Stimulated activated CD4-positive, alpha-beta T cell treated with anti-CD3 and anti-CD28 coated beads, Interleukin-1b, Interleukin-23, amount 100 ng/mL, for 1 hour (primary cell): ENCODE measurements at places on chromosomes 4 and X.

GRCh38 chr4:42149004-42149403 is 3.5 kb downstream of the BEND4 start:
- DNase-seq = no peak

- no peak for DNase-seq
These were observed 74.0 kb upstream of the BCOR start for GRCh38 chrX:40171513-40172400.

DNA sequence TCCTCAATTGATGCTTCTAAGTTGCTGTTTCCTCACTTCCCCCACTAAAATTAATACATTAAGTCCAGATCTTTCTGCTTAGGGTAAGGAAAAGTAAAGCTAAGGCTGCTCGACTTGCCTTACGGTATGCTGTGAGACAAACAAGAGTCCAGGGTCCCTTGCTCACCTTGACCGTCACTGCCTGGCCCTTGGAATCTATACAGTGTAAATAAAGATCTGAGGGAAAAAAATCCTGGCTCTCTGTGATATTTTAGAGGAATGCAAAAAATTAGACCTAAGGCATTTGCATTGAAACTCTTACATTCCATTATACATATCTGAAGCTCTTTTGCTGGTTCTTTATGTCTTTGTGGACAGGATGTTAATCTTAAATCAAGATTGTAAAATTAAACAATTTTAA is 129.6 kb upstream of the HCCS start:
- no peak for DNase-seq

DNA sequence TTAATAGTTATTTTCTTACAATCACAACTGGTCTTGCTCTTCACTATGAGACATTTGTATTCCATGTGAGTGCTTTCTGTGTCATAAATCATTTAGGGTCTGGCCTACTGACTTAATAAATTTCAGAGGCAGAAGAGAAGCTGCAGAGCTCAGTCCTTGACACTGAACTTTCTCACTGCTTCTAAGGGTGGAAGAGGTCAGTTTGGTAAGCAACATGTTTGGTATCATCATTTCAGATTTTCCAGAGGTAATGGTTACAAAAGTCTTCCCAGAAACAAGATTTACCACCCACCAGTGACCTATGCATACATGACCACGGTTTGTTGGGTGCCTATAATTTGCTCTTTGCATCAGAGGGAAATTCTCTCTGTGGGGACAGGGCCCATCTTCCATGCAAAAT is 148.6 kb downstream of the NR3C2 start:
- DNase-seq = no peak

- no peak for DNase-seq
These were observed 82.2 kb upstream of the PRPS2 start for GRCh38 chrX:12709047-12709446.

DNA sequence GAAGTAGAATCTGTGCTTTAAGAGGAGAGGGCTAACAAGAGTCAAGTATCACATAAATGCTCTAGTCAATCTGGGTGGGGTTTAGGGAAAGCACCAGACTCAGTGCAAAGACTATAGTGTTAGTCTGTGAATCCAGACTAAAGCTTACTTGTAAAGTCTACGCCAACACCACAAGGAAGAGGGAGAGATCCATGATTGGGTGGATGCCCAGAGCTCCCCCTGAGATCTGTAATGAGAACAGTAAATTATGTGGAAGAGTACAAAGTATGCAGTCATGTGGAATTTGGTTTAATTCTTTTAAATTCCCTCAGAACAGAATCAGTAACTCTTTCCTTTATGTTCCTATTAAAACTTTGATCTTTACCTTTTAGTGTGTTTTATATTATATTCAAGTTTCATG is 354.7 kb upstream of the SPANXN4 start:
- DNase-seq = no peak

- DNase-seq = no peak
These were observed 185.9 kb downstream of the CFAP299 start for GRCh38 chr4:80521438-80521837.

DNA sequence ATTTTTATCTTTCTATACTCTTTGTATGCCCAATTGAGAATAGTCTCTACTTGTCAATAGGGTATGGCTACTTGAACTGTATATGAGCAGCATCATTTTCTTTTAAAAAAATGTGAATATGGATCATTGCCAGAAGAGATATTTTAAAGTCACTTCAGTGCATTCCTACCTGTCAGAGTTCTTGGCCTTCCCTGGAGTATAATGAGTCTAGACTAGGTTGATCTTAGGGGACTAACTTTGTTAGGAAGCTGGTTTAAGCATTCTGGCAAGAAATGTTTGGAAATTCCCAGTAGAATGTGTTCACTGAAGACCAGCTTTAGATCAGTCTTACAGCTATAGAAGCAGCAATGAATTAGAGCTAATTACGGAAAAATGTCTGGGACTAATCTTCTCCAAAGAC is 178.2 kb downstream of the FAT4 start:
- DNase-seq = no peak

GRCh38 chrX:94932278-94932965 is 1258.4 kb downstream of the FAM133A start:
- DNase-seq = no peak

DNA sequence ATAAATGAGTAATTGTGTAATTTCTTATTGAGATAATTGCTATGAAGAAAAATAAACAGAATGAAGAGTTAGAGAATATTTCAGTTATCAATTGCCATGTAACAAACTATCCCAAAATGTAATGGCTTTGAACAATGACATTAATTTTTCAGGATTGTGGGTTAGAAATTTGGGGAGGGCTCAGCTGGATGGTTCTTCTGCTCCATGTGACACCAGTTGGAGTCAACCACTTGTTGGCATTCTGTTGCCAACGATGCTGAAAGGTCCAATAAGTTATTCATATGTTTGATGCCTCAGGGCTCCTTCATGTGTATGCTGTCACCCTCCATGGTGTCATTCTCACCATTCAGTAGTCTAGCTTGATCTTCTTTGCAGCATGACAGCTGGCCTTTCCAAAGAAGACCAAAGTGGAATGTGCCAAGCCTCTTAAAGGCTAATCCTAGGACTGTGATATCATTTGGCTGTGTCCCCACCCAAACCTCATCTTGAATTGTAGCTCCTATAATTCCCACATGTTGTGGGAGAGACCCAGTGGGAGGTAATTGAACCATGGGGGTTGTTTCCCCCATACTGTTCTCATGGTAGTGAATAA is 20.9 kb upstream of the CCDC149 start:
- DNase-seq = no peak

GRCh38 chr4:151983854-151984253 is 223.0 kb upstream of the GATB start:
- no peak for DNase-seq

DNA sequence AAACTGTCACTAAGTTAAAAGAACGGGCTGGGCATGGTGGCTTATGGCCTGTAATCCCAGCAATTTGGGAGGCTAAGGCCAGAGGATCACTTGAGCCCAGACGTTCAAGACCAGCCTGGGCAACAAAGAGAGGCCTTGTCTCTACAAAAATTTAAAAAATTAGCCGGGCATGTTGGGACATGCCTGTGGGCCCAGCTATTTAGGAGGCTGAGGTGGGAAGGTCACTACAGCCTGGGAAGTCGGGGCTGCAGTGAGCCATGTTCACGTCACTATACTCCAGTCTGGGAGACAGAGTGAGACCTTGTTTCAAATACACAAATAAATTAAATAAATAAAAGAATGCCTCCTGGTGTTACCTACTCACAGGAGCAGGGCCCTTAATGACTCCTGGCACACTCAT is 69.5 kb downstream of the APBB2 start:
- DNase-seq = no peak

DNA sequence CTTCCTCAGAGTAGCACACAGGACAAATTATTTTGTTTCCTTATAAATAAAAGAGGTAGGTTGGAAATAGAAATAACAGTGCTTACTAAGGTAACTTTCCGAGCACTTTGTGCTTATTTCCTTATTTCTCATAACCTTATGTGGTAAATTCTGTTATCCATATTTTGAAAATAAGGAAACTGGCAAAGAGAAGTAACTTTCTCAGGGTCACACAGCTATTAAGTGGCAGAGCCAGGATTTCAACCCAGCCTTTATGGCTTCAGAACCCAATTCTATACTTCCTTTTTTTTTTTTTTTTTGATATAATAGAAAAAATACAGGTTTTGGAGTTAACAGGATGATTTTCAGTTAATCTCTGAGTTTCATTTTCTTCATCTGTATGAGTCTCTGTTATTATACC is 3.3 kb downstream of the UTP3 start:
- no peak for DNase-seq

DNA sequence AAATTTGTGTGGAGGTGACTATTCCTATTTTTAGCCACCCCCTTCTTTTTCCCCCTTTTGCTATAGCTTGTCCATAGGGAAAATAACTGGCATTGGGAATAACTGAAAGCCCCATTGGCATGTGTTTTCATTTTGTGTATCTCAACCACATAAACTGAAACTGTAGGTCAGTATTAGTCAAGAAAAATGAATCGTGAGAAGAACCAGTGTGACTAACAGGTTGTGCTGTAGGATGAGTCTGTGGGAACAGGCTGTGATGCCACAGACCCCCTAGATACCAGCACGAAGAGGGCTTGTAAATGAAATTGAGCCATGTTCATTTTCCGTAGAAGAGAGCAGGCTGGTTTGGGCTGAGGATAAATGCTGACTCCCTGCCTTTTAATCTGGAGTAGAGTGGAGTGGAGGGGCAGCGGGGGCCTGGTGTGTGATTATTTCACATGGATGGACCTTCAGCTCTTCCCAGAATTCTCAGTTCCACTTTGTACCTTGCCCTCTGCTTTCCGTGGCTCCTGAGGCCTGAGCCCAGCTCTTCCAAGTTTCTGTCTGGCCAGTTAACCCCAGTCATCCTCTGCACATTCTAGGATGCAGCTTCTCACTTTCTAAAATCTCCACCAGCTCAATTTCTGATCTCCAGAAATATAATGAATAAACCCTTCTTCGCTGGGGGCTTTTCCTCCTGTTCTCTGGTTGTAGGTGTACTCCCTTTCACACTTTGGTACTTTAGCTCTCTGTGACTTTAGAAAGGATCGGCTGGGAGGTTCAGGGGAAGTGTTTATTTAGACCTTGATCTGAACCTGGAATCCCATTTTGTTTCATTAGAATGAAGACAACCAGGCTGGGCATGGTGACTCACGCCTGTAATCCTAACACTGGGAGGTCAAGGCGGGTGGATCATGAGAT is 37.3 kb downstream of the DCUN1D4 start:
- DNase-seq = no peak

DNA sequence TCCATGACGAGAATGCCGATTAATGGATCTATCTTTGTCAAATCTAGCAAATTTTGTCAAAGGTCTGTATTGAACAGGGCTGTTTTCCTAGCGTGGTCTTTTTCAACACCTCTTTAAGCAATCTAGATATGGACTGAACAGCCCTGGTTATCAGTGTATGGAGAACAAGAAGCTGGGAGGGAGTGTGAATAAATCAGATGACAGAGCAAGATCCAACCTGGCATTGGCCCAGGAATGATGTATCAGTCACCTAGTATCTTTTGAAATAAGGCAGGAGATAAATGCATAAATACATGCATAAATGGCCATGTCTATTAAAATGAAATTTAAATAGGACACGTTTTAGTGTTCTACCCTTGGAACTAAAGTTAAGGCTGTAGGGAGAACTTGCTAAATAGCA is 15.7 kb upstream of the AP1S2 start:
- DNase-seq = no peak

DNA sequence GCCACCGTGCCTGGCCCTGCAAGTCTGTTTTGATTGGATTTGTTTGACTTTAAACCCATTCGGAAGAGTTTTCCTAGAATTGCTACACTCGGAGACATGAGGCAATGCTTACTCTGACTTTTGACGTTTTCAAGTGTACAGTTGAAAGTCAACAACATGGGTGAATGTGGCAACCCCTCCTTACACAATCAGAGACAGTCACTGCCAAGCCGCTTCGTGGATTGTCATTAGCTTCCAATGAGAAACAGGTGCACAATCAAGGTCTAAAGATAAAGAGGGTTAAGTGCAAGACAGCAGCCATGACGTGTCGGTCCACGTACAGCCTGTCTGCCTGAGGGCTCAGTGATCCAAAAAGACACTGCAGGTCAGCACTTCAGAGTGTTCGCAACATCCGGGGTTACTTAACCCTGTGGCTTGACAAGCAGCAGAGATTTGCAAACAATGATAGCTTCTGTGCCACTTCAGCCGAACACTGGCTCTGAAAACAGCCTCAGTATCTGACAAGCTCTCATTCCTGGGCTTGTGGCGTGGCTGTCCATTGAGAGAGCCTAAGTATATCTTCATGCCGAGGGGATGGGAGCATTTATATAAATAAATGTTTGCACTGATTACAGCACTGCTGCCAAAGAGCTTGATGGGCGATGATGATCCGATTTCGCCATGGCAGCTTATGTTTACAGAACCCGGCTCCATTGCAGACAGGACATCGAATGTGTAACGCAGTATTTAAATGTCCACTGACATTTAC is 180.0 kb downstream of the DHRSX start:
- DNase-seq = no peak

GRCh38 chrX:119763836-119764387 is 5.5 kb downstream of the SOWAHD start:
- no peak for DNase-seq
